Cortex of kidney (tissue), 1 donor: ENCODE measurements at places on chromosomes 1 and 21.

DNA sequence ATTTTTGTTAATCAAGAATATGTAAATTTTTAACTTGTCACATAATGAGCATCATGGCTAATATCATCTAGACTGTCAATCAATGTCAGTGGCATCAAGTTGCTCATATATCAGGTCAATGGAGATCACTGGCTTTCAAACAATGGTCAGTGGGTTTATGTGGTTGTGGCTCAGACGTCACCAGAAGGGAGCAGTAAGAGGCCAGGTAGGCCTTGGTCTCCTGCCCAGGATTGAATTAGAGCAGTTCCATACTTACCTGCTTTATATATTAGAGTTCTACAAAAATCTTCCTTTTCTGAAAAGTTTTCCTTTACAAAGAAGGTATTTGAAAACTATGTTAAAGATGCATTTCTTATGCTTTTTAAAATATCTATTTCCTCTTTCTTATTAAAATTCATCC is 206.3 kb upstream of the B3GALT2 start:
- DNase-seq = no peak

- DNase-seq = no peak
These were observed 42.7 kb downstream of the APP start for GRCh38 chr21:26127918-26128317.

GRCh38 chr1:215872658-215873057 is 305.6 kb downstream of the KCTD3 start:
- no peak for DNase-seq

GRCh38 chr1:57269630-57270225 is 154.1 kb downstream of the DAB1 start:
- DNase-seq = no peak

DNA sequence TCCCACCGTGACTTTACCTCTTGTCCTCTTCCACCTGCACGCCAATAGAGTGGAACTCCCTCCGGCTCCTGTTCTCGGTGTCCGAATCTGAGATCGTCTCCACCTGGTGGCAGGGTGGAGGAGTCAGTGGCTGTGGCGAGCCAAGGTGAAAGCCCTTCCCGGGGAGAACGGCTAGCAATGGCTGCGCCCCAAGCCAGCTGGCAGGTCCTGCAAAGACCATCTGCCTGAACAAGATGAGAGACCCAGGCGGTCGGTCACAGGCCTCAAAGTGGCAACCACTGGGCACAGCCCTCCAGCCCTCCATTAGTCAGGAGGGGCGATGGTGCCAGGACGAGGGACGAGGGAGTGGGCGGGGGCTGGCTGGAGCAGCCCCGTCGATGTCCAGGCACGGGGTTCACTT is 25.4 kb upstream of the SMIM12 start:
- no peak for DNase-seq

DNA sequence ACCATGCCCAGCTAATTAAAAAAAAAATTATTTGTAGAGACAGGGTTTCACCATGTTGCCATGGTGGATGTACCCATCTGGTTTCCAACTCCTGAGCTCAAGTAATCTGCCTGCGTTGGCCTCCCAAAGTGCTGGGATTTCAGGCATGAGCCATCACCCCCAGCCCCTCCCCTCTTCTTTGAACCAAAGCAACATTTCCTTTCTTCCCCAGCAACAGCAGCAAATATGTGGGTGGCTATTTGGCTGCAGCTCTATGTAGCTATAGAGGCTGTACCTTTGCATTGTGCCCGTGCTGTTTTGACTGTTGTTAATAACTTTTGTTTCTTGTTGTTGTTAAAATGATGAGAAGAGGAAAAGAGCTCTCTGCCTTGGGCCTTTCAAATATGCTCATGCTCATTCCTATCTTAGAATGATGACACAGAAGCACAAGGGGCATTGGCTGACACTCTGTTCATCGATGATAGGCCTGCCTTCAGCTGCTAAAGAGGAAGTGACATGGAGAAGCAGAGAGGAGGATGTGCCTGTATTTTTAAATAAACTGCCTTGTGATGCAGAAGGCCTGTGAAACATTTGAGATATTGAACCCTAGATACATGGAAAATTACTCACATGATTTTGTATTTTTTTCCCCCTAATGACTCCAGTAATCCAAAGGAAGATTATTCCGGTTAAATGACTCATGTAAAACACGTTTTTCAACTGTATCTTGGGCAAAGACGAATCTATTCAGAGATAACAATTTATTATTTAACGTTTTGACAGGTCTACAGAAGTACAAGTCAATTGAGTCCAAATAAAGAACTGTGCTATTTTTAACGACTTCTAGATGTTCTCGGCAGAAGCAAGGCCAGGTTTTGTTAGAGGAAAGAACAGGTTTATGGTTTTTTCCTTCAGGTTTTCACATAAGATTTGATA is 20.5 kb upstream of the XPR1 start:
- no peak for DNase-seq

- DNase-seq = no peak
These were observed 141.9 kb upstream of the UBE2U start for GRCh38 chr1:64061430-64062104.

GRCh38 chr21:21196087-21196486 is 197.9 kb downstream of the NCAM2 start:
- no peak for DNase-seq

GRCh38 chr1:153629971-153630370 is 1.7 kb downstream of the S100A1 start:
- no peak for DNase-seq

- DNase-seq = no peak
These were observed 327.2 kb downstream of the PTPRU start for GRCh38 chr1:29563571-29563970.

DNA sequence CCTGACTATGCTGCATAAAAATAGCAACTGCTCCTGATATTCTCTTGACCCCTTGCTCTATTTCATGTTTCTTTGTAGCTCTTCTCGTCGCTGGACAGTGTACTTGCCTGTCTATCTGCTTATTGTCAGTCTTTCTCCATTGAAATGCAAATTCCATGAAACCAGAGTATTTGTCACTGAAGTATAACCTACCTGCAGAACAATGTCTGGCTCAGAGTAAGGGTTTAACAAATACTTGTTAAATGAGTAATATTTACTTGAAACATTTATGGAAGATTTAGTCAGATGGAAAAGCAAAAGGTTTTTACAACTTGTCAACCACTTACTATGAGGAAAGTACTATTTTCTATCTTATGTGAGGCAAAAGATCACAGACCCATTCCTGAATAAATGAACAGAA is 19.9 kb upstream of the ERICH3 start:
- DNase-seq = no peak

GRCh38 chr1:162040657-162041056 is 17.0 kb upstream of the OLFML2B start:
- no peak for DNase-seq

DNA sequence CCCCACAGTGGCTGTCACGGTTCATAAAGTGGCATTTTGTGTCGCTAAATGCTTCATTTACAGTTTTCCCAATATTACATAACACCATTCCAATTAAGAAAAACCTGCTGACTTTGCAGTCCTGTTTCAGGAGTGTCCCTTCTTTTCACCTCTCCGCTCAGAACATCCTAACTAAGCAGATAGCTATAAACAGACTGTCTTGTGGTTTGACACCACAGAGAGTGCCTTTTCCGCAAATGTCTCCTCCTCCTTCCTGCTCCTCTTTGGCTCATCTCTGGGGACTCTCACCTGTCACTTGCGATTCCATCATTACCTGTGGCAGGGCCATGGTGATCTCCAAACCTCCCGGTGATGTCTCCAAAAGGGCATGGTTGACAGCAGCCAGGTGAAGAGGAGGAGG is 119.0 kb downstream of the CNIH3 start:
- no peak for DNase-seq

GRCh38 chr1:190170321-190170720 is 307.3 kb downstream of the BRINP3 start:
- no peak for DNase-seq

- DNase-seq = no peak
These were observed 466 bp downstream of the PEX10 start for GRCh38 chr1:2411801-2412394.

DNA sequence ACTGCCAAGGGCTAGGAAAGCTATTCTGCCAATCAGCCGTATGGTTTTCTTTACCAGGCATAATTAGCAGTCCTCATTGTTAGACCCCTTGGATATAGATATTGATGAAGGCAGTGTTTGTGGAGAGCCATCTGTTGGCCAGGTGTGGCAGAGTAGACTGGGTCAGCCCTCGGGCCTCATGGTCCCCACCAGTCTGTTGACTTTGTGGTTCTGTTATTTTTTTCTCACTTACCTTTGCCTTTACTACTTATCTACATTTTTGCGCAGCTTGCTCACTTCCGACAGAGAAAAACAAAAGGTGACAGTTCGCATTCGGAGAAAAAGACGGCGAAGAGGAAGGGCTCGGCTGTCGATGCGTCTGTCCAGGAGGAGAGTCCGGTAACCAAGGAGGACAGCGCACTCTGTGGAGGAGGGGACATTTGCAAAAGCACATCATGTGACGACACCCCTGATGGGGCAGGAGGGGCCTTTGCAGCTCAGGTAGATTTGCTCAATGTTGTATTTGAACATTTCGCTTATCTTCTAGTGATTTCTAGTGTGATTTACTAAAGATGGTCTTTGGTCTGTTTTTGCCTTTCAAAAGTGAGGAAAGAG is 2.3 kb downstream of the PCNT start:
- DNase-seq = no peak

DNA sequence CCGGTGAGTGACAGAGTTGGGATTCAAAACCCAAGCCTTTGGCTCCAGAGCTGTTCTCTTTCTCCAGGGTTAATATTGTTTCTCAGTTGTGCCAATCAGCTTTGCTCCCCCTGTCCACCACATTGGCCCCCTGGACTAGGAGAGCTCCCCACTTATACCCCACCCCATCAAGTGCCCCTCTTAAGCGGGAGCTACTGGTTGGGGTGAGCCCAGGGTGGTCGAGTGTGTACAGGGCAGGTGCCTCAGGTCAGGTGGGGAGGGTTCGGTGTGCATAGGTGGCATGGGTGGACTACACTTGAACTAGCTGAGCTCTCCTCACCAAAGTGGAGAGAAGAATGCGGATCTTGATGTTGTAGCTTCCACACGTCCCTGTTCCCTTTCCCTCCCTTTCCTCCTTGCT is 14.2 kb downstream of the KCNA2 start:
- no peak for DNase-seq

DNA sequence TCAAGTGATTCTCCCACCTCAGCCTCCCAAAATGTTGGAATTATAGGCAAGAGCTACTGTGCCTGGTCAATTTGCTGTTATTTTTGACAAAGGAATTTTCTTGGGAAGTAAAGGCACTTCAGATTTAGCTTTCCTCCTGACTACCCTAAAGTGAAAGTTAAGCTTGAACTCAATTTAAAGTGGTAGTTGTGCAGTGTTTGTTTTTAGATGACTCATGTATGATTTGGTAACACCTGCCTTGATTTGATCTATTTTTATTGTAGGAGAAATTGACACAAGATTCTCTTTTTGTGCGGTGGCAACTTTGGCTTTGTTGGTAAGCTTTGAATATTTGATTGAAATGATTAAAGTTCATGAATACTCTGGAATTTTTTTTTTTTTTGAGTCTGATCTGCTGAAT is 5.0 kb downstream of the RABGGTB start:
- no peak for DNase-seq

- DNase-seq = no peak
These were observed 62.7 kb upstream of the KAZN start for GRCh38 chr1:14535619-14536355.

- no peak for DNase-seq
These were observed 135.7 kb downstream of the PCBP3 start for GRCh38 chr21:45779226-45779625.

- DNase-seq = no peak
These were observed 5.9 kb downstream of the C1orf226 start for GRCh38 chr1:162387226-162388082.

DNA sequence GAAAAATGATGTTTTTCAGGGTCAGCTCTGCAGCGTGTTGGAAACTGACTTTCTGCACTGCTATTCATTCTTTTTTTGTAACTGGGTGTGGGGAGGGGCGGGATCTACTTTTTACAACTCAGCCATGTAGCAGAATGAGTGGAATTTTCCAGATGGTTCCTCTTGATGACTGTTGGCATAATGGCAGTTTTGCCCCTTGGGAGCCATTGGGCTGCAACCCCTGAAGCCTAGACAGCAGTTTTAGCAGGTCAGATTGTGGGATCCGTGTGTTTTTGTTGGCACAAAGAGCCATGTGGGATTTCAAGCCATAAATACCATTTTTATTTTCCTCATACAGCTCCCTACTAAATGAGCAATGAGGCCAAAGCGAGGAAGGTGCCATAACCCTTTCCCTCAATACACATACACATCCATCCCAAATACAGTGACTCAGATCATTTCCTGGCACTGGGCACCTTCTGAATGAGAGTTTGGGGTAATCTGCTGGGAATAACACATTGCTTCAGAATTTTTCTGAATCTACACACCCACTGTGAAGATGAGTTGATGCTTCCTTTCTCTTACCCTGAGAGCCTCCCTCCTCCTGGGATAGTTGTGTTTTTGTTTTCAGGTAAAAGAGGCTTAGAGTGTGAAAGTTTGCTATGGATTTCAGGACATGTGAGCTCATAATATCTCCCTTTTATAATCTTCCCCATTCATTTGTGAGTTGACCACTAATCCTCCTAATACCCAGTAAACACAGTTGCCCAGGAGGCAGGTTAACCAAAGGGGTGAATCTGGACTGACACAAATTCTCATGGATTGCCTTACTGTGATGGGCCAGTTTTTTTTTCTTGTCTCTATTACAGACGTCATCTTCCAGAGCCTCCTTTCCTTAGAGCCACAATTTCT is 13.1 kb downstream of the S100A10 start:
- DNase-seq = no peak

GRCh38 chr1:224458996-224459395 is 24.4 kb upstream of the WDR26 start:
- no peak for DNase-seq

- no peak for DNase-seq
These were observed 86.4 kb upstream of the C1orf21 start for GRCh38 chr1:184300446-184300845.

DNA sequence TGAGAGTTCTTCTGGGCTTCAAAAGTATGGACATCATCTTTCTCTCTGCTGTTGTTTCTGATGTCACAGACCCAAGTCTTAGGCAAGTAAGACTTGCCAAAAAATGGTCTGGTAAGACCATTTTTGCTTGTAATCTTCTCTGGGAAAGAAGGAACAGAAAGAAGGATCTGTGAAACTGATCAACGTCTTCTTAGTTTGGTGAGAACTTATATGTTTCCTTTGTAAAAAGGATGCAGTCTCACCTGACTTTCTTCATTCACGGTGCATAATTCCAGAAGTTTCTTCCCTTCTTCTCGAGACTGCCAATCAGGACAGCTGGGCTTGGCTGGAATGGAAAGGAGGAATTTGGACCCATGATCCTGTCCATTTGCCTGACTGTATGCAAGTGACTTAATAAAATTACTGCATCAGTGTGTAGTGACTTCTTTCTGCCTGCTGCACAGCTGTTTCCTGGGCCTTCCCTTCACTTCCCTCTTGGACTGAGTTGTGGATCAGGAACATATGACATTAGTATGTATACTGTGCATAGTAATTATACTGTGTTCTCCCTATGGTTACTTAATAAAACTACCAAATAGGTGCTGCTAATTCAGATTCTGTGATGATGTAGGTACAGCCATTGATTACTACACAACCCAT is 7.6 kb upstream of the DENND1B start:
- DNase-seq = no peak

GRCh38 chr1:62589321-62589720 is 8.0 kb upstream of the ANGPTL3 start:
- DNase-seq = no peak

- DNase-seq = no peak
These were observed 270.8 kb downstream of the FOXD2 start for GRCh38 chr1:47708658-47709018.

- no peak for DNase-seq
These were observed 82.3 kb downstream of the ACTL8 start for GRCh38 chr1:17837233-17838030.

- DNase-seq = no peak
These were observed 43.8 kb downstream of the RBM11 start for GRCh38 chr21:14259747-14260146.

GRCh38 chr1:17826165-17826488 is 71.0 kb downstream of the ACTL8 start:
- no peak for DNase-seq
